ENCODE measurements at places on chromosomes 1 and 21.

GRCh38 chr1:938088-938683 lies 14.5 kb downstream of the SAMD11 start:
- no peak for DNase-seq

GRCh38 chr21:18549214-18549905 lies 145.8 kb upstream of the TMPRSS15 start:
- no peak for DNase-seq

DNA sequence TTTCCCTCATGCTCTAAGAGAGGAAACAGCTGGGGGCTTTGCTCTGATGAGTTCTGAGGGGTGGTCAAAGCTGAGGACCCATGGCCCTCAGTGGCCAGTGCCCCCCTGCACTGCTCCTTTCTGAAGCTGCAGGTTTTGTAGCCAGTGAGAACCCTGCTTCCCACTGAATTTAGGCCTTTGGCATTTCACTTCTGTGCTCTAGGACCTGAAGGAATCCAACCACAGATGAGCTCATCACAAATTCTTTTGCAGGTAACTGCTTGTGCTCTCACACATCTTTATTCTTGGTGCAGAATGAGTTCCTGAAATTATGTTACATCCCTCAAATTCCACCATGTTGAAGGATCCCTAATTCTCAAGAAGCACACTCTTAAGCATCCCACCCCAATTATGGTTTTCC lies 248.7 kb upstream of the IRF2BP2 start:
- no peak for DNase-seq

GRCh38 chr1:167130829-167131510 lies 37.1 kb downstream of the STYXL2 start:
- no peak for DNase-seq

DNA sequence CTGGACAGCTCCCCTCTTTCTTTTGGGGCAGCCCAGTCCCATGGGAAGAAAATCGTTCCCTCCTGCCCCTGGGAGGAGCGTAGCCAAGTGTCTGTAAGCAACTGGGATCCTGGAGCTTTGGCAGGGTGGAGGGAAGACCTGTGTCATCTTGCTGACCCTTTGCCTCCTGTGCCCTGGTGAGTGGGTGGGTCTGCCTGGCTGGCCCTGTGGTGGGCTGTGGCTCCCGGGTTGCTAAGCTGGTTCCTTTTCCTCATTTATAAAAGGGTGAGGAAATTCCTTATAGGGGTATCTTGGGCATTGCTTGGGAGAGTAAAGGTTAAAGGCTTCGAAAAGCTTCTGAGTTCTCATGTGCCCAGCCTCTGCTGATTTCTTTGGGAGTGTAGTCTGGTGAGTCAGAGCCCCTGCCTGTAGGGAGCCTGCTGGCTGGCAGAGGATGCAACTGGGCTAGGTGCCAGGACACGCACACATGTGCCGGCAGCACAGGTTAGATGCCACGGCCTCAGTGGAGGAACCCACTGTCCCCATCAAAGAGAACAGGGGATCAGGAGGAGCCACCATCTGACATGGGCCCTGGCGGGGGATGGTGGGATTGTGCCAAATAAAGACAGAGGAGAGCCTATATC lies 85.2 kb downstream of the ARHGEF10L start:
- no peak for DNase-seq

- DNase-seq, result no peak
Measured at GRCh38 chr21:39610703-39611102, 2.0 kb upstream of the B3GALT5 start.

DNA sequence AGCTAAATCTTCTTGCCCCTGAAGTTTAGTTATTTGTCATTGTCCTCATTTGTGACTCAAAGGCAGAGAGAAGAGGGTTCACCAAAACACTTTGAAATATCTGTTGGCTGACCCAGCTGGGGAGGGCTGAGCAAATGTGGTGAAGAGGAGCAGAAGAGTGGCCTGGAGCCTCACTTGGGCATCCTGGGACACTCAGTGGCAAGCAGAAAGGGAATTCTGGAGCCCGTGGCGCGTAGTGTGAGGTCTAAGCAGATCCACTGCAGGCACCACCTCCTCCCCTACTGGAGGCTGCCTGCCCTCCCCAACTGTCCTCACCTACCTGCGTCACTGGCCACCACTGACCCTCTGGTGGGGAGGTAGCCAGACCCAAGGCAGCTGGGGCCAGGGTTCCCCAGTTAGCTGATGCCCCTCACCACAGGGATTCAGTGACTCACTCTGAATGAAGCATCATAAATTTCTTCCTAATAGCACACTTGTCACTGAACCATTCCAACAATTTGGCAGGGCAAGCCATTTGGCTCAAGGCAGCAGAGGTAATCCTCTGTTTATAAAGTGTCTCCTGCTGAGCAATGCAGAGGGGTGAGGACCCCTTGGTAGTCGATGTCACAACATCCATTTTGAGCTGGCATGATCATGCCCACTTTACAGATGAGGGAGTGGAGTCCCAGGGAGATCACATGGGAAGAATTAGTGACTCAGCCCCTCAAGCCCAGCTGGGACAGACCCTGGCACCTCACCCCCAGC lies 80.3 kb downstream of the NENF start:
- no peak for DNase-seq

DNA sequence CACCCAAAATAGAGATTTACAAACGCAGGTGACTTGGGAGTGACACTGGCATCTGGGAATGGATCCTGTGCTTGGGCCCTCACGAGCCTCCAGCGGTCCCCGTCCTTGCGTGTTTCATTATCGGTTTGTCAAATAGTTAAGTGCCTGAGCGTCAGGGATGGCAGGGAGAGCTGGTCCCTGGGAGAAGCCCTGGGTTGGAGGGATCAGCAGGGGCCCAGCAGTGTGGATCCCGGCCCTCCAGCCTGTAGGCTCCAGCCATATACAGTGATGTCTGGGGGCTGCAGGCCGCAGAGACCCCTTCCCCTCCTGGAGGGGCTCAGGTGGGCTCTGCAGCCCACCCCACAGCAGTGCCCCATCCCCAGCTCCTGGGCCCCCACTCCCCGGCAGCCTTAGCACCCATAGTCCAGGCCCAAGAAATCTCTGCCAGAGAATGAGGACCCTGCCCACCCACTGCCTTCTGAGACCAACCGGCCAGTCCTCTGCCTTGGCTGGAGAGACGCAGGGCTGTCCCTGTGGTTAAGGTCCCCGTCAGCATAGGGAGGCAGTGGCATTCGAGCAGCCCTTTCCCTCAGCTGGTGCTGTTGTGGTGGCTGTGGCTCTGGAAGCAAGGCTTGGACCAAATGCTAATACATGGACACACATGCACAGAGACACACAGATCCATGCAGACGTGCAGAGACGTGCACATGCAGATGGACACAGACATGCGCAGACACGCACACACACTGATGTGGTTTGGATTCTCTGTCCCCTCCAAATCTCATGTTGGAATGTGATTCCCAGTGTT lies 2.4 kb upstream of the SLC19A1 start:
- peak; percentile 46 for DNase-seq

GRCh38 chr1:29527314-29528004 lies 291.1 kb downstream of the PTPRU start:
- DNase-seq, result peak; percentile 23

Measured in RWPE2 (cell line).